ENCODE measurements at places on chromosomes 3 and 15.

DNA sequence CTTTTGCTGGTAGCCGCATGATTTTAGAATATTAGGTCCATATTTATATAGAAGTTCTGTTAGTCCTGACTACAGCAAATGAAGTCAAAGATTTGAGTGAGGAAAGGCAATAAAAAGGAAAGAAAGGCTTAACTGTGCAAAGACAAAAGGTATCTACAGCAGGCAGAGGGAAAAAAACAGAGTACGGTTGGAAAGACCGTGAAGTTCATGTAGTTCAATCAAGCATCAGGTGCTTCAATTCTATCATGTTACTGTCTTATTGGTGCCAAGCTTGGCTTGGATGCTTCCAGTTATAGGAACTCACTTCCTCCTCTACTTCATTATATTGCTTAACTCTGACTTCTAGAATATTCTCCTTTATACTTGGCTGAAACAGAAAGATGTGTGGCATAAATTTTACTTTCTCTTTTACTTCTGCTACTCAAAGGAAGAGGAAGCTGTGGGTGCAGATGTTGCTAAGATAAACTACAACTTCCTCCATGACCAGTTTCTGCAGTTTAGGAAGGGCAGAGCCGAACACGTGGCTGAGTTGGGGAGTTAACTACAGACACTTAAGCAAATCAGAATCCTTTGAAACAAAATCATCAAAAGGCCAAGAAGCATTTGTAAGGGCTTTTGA, 72.6 kb upstream of the ZBED2 start:
- peak; percentile 22 for DNase-seq

- no peak for DNase-seq
These were observed 5.7 kb upstream of the MAPK6 start for GRCh38 chr15:52013151-52013791.

DNA sequence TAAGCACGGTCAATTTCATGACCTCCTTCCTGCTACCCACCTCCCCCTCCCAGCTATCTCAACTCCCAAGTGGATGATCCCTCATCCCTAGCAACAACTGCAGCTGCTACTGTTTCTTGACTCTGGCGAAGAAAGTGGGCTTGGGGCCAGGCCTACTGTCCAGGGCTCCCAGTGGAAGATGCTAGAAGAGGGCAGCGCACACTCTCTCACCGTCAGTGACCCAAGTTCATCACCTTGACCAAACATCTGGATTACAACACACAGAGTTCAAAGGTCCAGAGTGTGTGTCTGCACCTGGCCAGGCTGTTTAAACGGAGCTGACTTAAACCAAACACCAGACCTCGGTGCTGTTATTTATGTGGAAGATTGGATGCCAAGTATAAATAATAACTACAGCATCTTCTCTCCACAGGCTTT, 385.6 kb downstream of the SHQ1 start:
- DNase-seq, result no peak

DNA sequence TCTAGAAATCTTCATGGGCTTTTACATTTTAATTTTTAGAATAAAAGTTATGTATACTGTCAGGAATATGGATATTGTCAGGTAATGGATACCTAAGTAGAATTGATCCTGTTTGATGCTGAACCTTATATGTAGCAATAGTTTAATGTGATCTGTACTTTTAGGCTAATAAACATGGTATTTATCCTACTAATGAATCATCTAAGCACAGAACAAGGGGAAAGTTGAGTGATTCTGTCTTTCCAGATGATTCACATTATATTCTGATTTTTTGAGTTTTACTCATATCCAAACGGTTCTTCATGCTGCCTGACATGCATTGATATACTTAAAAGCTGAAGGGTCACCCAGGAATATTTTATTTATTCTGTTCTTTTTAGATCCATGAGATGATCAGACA, 34.5 kb downstream of the FANCI start:
- no peak for DNase-seq

GRCh38 chr3:37494216-37494615, 319.8 kb upstream of the LRRFIP2 start:
- DNase-seq, result no peak

DNA sequence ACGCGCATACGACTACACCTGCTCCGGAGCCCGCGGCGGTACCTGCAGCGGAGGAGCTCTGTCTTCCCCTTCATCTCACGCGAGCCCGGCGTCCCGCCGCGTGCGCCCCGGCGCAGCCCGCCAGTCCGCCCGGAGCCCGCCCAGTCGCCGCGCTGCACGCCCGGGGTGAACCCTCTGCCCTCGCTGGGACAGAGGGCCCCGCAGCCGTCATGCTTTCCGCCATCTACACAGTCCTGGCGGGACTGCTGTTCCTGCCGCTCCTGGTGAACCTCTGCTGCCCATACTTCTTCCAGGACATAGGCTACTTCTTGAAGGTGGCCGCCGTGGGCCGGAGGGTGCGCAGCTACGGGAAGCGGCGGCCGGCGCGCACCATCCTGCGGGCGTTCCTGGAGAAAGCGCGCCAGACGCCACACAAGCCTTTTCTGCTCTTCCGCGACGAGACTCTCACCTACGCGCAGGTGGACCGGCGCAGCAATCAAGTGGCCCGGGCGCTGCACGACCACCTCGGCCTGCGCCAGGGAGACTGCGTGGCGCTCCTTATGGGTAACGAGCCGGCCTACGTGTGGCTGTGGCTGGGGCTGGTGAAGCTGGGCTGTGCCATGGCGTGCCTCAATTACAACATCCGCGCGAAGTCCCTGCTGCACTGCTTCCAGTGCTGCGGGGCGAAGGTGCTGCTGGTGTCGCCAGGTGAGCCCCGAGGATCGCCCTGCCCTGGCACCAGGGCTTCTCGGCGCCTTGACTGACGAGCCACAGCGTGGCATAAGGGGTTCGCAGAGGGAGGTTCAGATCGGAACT, 420 bp downstream of the SLC27A2 start:
- peak; percentile 38 for DNase-seq

- DNase-seq, result no peak
These were observed 62.5 kb downstream of the RPN1 start for GRCh38 chr3:128588147-128588546.

- DNase-seq, result no peak
These were observed 893 bp upstream of the MTHFS start for GRCh38 chr15:79897701-79898113.

DNA sequence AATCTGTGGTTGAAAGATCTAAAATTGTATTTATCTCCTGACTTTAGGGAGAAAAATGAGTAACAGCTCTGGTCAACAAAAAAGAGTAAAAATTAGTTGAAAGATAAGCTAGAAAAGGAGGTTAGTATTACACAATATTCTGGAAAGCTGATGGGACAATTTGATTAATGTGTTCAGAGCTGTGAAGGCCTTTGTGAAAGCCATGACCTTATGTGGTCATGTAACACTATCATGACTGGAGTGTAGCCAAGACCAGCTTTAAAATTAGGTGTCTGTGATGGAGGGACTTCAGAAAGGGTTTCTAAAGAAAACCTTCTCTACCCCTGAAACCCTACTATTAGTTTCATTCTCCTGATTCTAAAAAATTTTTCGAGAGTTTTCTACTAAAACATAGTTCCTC, 127.2 kb downstream of the NFKBIZ start:
- DNase-seq, result peak; percentile 9

DNA sequence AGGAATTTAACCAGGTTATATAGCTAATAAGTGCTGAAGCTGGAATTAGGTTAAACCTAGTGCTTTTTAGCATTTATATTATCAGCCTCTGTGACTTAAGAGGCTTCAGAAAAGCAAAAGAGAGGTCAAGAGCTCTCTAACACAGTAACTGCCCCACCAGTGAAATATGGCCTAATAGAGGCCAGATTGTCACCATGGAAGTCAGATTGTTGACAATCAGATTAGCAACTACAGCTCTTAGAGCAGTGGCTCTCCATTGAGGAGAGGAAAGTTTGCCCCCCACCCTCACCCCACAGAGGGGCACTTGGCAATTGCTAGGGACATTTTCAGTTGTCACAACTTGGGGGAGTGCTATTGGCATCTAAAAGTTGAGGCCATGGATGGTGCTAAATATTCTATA, 23.3 kb upstream of the LMOD3 start:
- DNase-seq, result no peak

DNA sequence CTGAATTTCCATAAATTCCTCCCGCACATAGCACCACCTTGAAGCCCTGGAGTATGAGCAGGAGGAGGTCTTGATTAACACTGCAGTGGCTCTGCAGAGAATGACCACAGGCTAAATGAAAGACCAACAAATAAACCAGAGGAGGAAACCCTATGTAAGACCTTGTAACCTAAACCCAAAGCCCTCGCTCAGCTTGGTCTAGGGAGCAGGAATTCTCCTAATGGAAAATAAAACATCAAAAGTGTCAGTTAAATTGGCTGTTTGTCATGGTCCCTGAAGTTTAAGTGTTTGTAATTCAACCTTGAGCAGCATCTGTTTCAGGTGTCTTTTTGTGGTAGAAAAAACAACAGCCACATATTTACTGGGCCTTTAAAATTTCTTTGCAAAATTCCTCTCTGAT, 9.2 kb upstream of the UBE2Q2 start:
- DNase-seq, result no peak

DNA sequence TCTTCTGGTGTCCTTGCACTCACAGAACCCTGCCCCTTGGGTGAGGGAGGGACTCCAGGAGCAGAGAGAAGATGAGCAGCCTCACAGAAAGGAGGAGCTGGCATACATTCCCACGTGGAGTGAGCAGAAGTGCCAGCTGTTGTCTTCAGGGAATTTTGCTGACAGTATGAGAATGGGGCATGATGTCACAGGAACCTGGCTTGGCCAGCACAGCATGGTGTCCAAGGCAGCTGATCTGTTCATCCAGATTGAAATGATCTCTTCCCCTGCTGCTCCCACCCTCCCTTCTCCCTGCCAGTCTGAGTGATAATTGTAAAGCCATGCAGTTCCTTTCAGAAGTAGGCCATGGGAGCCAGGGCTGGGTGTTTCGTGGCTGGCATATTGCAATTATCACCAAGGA, 53.3 kb downstream of the GJD2 start:
- no peak for DNase-seq

DNA sequence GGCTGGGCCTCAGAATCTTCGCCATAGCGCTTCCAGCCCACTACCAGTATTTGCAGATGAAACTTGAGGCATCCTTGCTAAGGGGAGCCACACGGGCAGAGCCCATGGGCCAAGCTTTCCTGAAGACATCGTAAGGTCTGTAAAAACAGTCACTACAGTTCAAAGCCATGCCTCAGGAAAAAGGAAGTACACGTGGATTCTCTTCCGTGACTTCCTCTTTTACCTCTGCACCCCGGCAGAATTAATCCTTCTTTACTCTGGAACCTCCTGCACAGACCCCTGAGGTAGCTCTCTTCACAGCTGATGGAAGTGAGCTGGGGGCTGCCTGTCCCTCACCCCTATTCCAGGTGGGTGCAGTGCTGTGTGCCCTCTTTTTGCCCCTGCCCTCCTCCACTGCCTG, 129.2 kb downstream of the CHDH start:
- no peak for DNase-seq

GRCh38 chr3:60086811-60087210, 1037.0 kb upstream of the CFAP20DC start:
- no peak for DNase-seq

DNA sequence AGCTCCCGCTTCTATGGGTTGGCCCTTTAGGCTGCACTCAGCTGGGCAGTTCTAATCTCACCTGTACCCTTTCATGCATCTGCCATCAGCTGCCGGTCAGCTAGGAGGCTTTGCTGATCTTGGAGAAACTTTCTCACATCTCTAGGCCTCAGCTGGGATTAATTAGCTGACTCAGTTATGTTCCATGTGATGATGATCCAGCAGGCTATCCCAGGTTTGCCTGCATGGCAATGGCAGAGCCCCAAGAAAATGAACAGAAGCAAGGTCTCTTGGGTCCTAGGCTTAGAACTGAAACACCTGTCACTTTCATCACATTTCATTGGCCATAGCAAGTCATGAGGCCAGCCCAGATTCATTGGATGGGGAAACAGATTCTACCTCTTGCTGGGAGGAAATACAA, 304.6 kb upstream of the TBC1D5 start:
- DNase-seq, result no peak

DNA sequence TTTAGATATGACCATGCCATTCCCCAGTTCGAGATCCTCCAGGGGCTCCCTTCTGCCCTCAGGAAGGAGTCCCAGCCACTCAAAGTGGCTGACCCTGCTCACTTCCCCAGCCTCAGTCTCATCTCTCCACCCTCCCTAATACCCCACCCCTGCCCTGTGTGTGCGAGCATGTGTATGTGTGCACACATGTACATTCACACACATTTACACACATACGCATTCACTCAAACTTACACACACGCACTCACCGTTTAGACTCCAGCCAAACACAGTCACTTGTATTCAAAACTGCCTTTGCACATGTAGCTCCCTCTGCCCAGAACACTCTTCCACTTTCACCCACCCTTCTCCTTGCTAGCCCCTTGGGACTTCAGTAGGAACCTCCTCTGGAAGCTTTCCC, 11.4 kb downstream of the PLA2G4E start:
- DNase-seq, result no peak

DNA sequence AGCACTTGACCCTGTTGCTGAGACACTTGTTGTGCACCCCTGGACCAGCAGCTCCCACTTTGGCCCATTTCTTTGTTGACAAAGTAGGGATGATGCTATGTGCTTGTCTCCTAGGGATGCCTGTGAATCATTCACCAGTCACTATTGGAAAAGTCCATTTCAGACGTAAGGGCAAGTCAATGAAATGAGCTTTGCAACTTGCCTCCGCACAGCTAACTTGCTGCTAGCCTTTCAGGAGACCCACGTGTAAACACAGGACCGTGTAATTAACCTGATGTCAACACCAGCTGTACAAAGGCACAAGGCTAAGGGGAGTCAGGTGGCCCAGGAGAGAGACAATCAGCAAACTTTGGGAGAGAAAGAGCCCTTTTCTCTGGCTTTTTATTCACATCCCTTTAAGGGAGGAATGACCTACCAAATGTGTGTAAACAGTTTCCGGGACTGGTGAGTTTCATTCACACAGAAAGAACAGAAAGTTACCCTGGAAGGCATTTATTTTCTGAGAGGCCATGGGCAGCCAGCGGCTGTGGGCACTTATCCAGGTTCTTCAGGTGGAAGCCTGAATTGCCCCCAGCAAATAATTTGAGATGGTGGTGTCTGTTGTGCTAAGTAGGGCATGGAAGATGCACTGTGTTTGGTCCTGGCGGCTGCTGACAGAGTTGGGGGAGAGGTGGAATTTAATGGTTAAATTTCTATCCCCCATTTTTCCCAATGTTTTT, 54.0 kb downstream of the TIPARP start:
- DNase-seq, result no peak

GRCh38 chr15:34651997-34652725, 68.7 kb upstream of the GOLGA8B start:
- DNase-seq, result no peak

DNA sequence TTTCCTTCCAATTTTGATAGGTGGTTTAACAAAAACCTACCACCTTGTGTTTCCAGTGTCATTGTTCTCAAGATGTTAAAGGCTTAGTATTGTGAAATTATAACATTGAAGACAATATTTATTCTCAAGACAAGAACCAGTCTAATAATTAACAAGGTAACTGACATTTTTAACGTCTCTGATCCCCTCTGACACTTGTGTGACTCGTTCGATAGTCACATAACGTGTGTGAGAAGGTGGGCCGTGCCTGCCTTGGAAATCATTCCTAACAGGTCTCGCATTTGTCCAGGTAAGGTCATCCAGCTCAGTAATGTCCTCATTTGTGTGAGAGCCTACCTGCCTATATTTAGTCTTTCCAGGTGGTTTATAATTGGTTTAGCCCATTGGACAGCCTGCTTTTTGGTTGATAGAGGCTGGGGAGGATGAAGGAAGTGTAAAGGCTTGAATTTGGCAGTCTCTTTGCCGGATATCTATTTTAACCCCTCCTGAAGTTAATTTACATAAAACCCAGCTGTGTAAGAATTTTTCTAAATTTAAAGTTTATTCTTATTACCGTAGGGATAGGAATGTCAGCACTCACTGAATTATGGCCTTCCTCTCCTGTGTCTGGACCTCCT, 94.4 kb downstream of the AKAP13 start:
- no peak for DNase-seq

GRCh38 chr15:69793781-69794451, 303.8 kb downstream of the TLE3 start:
- no peak for DNase-seq

All from GM12892 (cell line).